Progenitor cell of endocrine pancreas (in vitro differentiated cells): ENCODE measurements at places on chromosomes 7 and 10. TPM values are rescaled to one million over a fixed set of nuclear protein-coding genes. Genes with fewer than 3 reads are reported as not detected.

DNA sequence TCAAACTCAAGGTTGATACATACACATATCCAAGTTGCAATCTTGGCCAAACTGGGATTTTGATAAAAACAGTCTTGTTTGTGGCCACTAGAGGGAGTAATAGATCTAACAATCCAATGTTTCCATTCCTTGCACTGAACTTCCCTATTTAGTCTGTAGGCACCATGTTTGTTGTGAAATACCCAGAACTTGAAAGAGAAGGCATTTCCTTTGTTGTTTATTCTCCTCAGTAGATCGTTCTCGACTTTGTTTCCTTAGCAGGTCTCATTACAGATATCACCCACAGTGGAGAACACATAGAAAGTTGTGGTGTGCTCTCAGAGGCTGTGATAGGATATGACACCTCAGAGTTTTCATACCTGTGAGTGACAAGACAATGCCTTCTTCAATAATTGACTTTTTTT, 70.3 kb upstream of the MXI1 start:
- H3K4me3 ChIP-seq, result no peak overlapping the region
- peak overlapping the region; percentile 25 for H3K27ac ChIP-seq
- H3K27me3 ChIP-seq, result no peaks in the 10 kb centered on the region

Gene ENO4
- total RNA-seq, result 1.7 and 2.0 TPM in 2 replicates

Gene TAS2R5
- 5.0 and 6.4 TPM in 2 replicates for total RNA-seq

Gene NPC1L1
- total RNA-seq, result 21.0 and 21.2 TPM in 2 replicates

Gene NOS3
- 0.74 and 1.1 TPM in 2 replicates for total RNA-seq

Gene CCL24
- not detected in 2 replicates for total RNA-seq
